Cardiac fibroblast (primary cell): ENCODE measurements at places on chromosomes 5 and 9.

GRCh38 chr9:99359336-99359735 lies 137.3 kb downstream of the SEC61B start:
- DNase-seq, result no peak

DNA sequence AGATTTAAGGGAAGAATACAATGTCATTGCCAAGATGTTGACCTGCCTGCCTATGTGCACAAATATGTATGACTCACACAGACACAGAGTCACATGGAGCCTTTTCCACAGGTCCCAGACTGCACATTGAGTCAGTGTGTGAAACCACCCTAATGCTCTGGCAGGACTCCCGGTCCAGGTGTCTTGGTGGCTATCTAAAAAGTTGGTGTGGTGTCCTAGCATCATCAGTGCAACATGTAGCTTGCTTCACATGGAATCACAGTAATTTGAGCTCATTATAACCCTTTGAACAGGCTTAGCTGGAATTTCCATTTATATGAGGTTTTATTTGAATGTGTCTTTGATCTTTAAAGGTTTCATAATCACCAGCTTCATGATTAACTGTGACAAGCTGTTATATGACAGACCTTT lies 10.7 kb downstream of the IFNA5 start:
- DNase-seq, result no peak

DNA sequence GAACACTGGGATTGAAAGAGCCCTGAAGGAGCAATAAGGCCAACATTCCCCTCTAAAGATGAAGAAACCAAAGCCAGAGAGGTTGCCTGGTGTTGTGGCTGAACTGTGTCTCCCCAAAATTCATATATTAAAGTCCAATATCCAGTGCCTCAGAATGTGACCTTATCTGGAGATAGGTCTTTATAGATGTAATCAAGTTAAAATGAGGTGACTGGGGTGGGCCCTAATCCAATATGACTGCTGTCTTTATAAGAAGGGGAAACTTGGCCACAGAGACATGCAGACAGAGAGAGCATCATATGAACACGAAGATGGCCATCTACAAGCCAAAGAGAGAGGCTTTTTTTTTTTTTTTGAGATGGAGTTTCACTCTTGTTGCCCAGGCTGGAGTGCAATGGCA lies 66.9 kb upstream of the PLPP1 start:
- DNase-seq, result no peak

- DNase-seq, result peak; percentile 97
Observed at GRCh38 chr9:129174724-129175514, 3.1 kb downstream of the IER5L start.

DNA sequence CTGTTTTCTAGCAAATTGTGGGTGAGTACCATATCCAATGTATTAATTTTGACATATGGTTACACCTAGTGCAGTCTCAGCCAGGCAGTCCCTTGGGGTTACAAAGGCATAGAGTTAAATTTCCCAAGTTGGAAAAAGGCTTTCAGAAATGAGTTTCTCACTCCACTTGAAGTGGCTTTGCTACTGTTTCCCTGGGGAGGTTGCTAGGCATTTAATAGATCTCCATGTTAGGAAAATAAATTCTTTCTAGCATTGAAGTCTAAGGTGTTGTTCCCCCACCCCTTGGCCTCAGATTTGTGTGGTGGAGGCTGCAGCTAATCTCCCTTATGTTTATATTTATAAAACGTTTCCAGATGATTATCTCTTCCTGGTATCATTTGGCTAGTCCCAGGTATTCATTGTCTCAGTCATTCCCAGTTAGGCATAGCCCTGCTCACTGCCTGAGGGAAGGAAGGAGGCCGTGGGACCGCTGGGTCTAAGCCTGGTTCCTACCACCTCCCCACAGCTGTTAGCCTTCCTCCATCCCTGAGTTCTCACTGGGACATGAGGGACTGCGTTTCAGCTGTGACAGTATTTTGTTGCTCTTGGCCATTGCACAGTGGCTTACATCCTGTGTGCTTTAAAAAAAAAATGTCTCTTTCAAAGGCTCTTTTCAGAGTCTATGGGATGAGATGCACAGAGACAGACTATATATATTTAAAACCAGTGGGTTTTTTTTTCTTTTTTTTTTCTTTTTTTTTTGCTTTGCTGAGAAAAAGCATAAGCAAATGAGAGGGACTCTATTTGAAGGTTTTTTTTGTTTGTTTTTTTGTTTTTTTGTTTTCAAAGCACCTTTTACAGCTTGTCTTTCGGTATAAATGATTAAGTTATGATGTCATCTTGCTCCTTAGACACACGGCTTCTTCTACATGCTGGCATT lies 121.5 kb downstream of the MAST4 start:
- no peak for DNase-seq

- no peak for DNase-seq
Observed at GRCh38 chr5:10297646-10298204, 10.0 kb downstream of the CMBL start.

- peak; percentile 93 for DNase-seq
Observed at GRCh38 chr9:77588271-77588937, 59.7 kb downstream of the GNA14 start.

DNA sequence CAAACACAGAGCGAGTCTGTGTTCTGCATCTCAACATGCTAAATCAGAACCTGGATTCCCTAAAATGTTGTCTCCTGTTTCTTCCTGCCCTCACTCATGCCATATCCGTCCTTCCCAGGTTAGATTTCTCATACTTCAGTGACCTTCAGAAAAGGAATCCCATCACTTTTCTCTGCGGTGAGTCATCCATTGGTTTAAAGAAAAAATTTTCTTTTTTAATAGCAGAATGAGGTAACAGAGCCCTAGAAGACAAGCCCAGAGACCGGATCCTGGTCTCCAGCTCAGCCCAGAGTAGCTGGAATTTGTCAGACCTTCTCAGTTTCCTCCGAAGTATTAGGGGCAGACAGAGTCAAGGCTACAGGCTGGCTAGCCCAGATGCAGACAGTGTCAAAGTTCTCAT lies 143.2 kb upstream of the DMRT1 start:
- DNase-seq, result no peak

GRCh38 chr9:13857521-13857920 lies 456.4 kb downstream of the NFIB start:
- peak; percentile 79 for DNase-seq

- no peak for DNase-seq
Observed at GRCh38 chr5:137668637-137669036, 67.3 kb downstream of the KLHL3 start.

DNA sequence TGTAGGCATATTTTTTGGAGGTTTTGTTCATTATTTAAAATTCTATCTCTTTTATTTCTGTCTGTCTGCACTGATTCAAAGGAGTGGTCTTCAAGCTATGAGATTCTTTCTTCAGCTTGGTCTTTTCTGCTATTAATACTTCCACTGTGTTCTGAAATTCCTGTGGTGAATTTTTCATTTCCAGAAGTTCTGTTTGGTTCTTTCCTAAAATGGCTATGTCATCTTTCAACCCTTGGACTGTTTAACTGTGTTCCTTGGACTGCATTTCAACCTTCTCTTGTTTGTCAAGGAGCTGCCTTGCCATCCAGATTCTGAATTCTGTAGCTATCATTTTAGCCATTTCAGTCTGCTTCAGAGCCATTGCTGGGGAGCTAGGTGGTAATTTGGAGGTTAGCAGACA lies 76.3 kb downstream of the CERT1 start:
- DNase-seq, result no peak

GRCh38 chr5:8730194-8730593 lies 815.7 kb downstream of the SEMA5A start:
- DNase-seq, result peak; percentile 35

DNA sequence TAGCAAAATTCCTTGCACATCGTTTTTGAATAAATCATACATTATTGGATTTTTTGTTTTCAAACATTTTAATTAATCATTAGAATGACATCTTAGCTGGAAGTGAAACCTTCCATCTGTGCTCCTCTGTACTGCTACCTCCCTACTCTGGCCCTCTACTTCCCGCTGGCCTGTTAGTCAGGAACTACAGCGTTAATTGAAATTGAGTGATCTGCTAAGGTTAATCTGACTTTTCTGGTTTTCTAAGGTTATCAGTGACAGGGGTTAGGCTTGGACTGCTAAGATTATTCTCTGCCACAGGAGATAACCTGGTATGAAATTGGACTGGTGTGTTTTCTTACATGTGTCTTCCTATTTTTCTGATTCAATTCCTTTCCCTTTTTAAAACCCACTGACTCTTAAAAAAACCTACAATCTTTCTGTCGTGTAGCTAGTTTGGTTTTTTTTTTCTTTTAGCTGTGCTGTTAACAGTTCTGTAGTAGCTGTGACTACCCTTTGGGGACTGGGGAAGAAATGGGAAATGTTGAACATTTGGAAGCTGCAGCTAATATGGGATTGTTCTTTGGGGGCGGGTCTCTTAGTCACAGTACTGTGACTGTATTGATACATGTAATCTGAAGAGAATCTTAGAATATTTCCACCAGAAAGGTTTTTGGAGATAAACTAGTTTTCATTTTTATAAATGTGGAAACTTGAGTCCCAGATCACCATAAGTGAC lies 4.6 kb downstream of the KIF2A start:
- no peak for DNase-seq

DNA sequence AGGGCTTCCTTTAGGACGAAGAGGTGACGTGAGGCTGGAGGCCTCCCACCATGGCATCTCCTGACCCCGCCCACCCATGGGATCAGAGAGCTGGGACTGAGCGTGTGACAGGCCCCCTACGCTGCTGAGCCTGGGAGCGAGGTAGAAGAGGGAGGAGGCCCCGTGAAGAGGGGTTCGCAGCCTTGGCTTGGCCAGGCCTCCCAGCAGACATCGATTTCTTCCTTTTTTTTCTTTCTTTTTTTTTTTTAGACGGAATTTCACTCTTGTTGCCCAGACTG lies 39.5 kb downstream of the PTGES start:
- DNase-seq, result no peak

DNA sequence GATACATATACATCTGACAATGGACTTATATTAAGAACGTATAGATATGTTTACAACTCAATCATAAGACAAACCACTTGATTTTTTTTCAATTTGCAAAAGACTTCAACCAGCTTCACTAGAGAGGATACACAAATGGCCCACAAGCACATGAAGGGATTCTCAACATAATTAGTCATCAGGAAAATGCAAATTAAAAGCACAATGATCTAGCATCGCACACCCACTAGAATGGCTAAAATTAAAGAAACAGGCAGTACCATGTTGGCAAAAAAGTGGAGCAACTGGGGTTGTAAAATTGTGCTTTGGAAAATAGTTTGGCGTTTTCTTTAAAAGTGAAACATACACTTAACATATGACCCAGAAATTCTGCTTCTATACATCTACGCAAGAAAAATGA lies 80.0 kb upstream of the TRIO start:
- peak; percentile 33 for DNase-seq

GRCh38 chr9:71669284-71669995 lies 98.9 kb downstream of the CEMIP2 start:
- no peak for DNase-seq

DNA sequence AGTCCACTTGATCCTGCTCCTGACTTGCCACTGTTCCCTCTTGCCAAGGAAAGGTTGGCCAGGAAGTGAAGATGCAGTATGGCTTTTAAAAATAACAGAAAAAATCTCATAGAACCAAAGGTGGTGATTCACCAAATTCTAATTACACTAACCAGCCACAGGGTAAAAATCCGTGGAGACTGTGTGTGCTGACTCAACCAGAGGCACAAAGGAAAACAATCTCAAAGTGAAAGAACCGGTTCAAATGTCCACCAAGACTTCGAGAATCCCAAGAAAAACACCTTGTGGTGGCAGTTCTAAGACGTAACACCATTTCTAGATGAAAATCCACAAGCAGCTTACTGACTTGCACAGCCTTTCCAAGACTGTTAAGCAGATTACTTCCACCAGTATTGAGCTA lies 279.1 kb downstream of the TLE1 start:
- no peak for DNase-seq

- DNase-seq, result peak; percentile 68
Observed at GRCh38 chr5:153617190-153617589, 126.7 kb downstream of the GRIA1 start.

DNA sequence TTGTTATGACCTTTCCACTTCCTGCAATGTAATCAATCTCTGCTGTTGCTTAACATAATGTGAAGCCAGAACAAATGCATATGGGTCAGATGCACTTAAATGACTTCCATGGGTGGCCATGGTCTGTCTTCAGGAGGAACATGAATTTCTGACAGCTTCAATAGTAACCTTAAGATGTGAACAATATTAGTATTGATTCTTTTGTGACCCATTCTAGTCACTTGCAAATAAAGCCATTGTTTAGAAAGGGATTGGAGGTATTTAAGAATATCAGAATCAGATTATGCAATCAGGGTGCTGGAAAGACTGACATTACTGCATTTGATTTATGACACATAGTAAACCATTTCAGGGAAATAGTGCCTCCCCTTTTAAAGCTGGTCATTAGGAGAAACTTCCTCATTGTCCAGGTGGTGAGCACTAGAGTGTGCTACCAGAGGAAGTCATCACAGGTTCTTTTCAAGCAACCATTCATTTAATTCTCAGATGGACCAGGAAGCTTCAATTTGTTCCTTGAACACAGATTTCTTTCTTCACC lies 32.1 kb downstream of the GRIN3A start:
- no peak for DNase-seq

- peak; percentile 81 for DNase-seq
Observed at GRCh38 chr5:120614531-120615180, 150.6 kb downstream of the PRR16 start.

DNA sequence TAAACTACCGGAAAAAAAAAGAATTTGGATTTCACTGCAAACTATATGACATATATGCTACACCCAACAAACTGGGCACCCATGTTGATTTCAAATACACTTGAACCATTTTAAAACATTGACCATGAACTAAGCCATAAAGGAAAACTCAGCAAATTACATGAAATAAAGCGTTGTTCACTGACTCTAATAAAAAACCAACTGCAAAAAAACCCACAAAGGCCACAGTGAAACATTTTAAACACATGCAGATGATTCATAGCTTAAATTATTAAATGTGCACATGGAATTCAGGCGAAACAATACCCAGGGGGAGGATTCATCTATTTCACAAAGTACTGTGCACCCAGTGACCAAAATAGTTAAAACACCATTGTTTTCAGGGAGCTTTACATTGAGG lies 33.3 kb downstream of the MTRR start:
- no peak for DNase-seq

- DNase-seq, result no peak
Observed at GRCh38 chr5:95763941-95764340, 32.8 kb downstream of the RHOBTB3 start.

GRCh38 chr5:132190161-132190817 lies 37.4 kb downstream of the P4HA2 start:
- peak; percentile 78 for DNase-seq

DNA sequence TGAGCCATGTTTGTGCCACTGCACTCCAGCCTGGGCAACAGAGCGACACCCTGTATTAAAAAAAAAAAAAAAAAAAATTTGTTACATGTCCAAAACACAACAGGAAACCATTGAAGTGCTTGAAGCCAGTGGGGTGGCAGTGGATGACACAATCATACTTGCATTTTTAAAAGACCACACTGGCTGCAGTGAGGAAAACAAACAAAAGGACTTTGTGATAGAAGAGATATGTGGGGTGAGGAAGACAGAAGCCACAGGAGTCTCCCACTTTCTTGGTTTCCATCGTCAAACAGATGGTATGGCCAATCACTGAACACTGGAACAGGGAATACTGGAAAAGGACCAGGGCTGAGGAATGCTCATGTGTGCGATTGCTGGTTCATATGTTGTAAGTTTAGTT lies 20.9 kb upstream of the COMMD10 start:
- DNase-seq, result no peak

- DNase-seq, result no peak
Observed at GRCh38 chr9:69951411-69951810, 92.2 kb upstream of the MAMDC2 start.
